ENCODE measurements at places on chromosomes 1 and 21.
A peak's percentile ranks its signal among the peaks of the same experiment; 100 is the strongest.

- no peak for DNase-seq
Measured at GRCh38 chr1:176998183-176998795, 166.2 kb downstream of the ASTN1 start.

GRCh38 chr1:164637461-164638375 is 78.7 kb downstream of the PBX1 start:
- peak; percentile 51 for DNase-seq

DNA sequence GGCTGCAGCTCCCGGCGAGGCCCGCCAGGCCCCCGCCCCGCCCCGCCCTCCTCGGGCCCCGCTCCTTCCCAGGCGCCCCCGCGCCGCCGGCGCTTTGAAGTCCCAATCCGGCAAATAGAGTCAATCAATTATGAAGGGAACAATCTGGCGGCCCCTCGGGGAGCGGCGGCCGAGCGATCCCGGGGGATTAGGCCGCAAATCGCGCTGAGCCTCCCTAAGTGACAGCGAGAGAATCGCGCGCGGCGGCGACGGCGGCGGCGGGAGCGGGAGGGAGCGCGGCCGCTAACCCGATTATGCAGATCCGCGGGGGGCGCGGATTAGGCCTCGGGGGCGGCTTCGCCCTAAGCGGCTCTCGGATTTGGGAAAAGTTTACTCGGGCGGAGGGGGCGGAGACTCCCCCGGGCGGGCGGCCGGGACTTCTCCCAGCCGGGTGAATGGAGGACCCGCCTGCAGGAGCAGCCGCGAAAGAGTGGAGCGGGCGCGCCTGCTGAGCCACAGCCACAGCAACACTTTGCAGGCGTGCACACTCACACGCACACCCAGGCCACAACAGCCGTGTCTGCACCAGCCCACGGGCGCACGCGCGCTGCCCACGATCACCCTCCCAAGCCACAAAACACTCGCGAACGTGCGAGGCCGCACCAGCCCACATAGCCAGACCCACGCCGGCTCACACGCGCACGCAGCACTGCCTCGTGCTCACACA is 23.0 kb upstream of the DMBX1 start:
- no peak for DNase-seq

DNA sequence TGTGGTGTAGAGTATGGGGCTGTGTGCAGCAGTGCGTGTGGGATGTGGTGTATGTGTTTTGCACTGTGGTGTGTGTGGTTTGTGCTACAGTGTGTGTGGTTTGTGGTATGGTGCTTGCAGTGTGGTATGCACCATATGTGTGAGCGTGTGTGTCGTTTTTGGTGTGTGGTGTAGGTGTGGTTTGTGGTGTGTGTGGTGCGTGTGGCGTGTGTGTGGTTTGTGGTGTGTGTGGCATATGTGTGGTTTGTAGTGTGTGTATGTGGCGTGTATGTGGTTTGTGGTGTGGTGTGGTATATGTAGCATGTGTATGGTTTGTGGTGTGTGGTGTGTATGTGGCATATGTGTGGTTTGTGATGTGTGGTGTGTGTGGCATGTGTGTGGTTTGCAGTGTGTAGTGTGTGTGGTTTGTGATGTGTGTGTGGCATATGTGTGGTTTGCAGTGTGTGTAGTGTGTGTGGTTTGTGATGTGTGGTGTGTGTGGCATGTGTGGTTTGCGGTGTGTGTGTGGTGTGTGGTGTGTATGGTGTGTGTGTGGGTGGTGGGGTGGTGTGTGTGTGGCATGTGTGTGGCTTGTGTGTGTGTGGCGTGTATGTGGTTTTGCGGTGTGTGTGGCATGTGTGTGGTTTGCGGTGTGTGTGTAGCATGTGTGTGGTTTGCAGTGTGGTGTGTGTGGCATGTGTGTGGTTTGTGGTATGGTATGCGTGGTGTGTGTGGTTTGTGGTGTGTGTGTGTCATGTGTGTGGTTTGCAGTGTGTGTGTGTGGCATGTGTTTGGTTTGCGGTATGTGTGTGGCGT is 53.5 kb upstream of the TRAPPC10 start:
- no peak for DNase-seq

GRCh38 chr1:56901716-56902115 is 47.1 kb downstream of the C8A start:
- no peak for DNase-seq

GRCh38 chr1:42052072-42052699 is 101.0 kb upstream of the GUCA2B start:
- no peak for DNase-seq

DNA sequence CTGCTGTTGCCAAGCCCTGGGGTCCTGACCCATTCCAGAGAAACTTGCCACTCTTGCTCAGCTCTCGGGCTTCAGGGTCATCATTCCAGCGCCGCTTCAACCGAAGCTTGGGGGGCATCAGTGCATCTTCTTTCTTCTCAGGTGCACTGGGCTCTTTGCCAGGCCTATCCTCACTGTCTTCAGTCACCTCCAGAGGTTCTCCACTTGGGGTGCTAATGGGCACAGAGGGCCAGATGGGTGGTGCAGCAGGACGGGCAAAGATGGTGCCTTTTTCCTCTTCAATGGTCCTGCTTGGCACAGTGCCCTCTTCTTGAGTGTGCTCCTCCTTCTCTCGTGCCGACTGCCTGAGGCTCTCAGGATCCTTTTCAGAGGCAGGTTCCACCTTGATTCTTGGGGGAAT is 13.3 kb downstream of the ETV3 start:
- DNase-seq = no peak

GRCh38 chr1:168803806-168804510 is 75.0 kb upstream of the DPT start:
- DNase-seq = no peak

- no peak for DNase-seq
Measured at GRCh38 chr1:230379928-230380327, 46.2 kb downstream of the PGBD5 start.

GRCh38 chr1:10561497-10561896 is 86.7 kb downstream of the PEX14 start:
- DNase-seq = no peak

DNA sequence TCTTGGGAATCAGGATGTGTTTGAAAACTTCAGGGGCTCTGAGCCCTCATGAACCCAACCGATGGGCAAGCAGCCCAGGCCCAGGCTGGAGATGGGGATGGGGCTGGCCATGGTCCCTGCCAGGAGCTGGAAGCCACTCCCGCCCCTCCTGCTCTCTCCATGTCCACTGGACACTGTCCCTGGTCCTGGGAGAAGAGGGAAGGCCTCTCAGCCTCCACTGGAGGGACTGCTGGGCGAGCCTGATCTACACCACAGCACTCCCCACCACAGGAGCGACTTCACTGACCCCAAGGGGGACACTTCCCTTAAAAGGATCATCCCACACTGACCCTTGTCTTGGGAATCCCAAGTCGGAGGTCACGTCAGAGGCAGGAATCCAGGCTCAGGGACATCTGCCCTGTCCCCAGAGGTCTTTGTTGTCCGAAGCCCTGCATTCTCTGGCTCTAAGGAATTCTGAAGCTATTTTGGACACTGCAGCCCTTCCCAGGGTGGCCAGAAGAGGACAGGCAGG is 16.9 kb upstream of the COL18A1 start:
- no peak for DNase-seq

GRCh38 chr1:15029786-15030185 is 123.8 kb upstream of the TMEM51 start:
- DNase-seq = peak; percentile 38

DNA sequence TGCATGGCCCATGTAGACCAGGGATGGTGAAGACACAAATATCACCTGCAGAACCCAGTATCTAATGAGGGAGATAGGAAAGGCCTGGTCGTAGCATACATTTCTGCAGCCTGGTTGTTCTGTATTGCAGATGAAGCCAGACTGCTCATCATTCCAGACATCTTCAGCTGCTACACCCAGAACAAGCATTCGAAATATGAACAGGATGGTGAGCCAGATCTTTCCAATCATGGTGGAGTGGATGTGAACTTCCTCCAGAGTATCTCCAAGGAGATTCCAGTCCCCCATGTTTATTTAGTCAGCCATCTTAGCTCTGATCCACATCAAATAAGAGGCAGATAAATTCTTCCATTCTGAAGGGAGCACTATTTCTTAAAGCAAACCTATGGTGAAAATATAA is 2.7 kb upstream of the MYCBP start:
- DNase-seq = no peak

DNA sequence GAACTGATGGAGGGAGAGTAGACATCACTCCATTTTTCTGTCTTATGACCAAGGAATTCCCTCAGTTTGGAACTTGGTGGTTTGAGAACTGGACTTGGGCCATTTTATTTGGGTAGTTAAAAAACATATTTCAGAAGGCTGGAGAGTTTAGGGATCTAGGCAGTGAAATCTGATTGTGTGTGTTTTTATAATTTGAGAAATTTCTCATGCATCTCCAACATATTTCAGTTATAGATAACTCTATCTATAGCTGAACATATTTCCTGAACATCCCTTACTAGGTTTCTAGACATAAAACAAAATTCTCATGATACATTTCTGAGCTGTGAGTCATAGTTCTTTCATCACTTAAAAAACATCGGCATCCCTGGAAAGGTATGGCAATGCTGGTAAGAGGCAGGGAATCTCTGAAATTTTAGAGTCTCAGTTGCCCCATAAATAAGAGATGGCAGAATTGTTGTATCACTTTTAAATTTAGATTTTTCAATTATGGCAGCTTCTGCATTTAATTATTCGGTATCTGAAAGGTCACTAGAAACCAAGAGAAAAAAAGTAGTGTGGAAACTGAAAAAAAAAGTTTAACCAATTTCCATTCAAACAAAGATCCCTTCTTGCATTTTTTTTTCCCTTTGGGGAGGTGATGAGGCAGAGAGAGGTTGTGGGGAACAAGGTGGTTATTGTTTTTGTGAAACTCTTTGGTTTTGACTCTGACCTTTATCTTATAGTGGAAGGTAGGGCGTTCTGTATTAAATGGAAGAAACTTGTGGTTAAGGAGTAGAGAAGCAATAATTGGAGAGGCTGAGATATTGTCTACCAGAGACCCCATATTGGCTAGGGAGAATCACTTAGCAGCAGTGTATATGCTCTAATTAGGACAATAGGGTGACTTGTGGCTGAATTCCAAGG is 102.9 kb downstream of the FASLG start:
- peak; percentile 22 for DNase-seq

DNA sequence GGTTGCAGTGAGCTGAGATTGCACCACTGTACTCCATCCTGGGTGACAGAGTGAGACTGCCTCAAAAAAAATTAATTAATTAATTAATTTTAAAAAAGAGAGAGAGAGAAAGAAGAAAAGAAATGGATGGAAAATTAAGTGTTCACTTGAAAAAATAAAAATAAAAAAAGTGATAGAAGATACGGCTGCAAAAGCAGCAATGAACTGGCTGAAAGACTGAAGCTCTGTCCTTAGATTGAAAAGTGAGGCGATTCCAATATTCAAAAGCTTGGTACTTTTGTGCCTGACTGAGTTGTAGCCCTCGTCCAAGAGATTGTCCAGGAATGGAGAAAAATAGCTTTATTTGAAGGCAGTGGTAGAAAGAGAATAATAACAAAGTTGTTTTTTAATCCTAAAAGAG is 154.6 kb downstream of the ADSS2 start:
- no peak for DNase-seq

- no peak for DNase-seq
Measured at GRCh38 chr1:181249186-181249585, 160.7 kb downstream of the IER5 start.

- DNase-seq = no peak
Measured at GRCh38 chr1:165884009-165884689, 56.7 kb downstream of the UCK2 start.

DNA sequence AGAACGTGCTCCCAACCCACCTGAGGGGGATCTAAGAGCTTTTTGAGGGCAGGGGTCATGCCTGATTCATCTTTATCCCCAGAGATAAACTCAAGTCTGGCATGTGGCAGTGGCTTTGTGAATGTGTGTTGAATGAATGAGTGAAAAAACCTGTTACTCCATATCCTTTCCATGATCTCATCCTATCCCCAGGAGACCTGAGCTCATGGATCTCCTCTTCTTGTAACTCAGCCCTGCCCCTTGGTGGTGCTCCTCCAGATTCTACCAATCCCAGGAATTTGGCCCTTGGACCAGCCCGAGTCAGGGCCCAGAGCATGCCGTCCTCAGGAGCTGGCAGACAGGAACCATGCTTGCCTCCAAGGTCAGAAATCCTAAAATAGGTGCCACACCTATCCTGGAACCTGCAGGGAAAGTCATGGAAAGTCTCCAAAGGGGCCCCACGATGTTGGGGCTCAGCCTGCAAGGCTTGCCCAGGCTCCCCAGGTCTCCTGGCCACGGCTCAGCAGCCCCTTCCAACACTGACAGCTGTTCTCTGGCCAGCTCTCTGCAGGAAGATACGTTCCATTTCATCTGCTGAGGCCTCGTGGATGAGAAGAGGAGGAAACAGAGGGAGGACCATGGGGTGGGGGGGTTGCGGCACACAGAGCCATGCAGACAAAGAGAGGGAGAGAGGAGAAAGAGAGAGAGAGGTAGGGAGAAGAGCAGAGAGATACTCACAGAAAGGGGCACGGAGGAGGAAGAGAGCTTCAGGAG is 214.6 kb downstream of the TRABD2B start:
- no peak for DNase-seq

DNA sequence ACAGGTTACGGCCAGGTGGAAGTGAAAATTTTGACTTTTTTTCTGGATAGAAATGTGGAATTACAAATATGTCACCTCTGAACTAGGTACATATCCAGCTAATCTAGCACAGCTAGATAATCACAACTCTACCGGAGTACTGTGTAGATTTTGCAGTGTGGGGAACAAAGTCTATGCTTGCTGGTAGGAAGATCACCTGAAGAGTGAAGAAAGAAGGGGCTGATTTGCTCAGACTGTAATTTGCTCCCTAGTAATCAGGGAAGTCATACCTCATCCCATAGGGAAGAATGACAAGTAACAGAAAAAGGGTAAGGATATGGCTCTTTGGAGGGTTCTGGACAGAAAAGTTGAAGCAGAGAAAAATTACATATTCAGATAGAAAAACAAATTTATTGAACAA is 319.6 kb upstream of the TMPRSS15 start:
- no peak for DNase-seq

GRCh38 chr1:116826818-116827606 is 72.8 kb downstream of the CD2 start:
- DNase-seq = peak; percentile 91

DNA sequence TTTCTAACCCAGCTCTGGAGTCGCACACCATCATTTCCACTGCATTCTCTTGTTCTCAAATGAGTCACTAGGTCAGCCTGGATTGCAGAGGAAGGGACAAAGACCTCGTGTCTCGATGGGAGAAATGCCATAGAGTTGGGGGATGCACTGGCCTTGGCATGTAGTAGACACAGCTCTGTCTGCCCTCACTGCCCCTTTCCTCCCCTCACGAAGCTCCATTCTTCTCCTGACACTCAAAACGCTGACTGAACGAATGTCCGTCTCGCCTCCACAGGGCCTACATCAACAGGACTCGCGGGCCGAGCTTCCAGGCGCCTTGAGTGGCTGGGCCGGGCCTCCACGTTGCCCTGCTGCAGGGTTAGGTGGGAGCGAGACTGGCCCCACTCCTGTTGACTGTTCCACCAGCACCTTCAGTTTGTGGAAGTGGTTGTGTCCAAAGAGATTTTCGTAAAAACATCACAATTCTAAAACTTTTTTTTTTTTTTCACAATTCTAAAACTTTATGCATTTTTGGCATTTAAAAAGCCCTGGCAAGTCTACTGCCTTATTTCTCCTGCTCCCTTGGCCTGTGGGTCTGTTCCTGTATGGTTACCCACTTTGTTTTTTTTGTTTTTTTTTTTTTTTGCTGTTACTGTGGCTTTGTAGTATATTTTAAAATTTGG is 18.8 kb downstream of the PKNOX1 start:
- DNase-seq = no peak
